ENCODE measurements at places on chromosomes 3 and 15. TPM values are rescaled to one million over a fixed set of nuclear protein-coding genes. Genes with fewer than 3 reads are reported as not detected.

DNA sequence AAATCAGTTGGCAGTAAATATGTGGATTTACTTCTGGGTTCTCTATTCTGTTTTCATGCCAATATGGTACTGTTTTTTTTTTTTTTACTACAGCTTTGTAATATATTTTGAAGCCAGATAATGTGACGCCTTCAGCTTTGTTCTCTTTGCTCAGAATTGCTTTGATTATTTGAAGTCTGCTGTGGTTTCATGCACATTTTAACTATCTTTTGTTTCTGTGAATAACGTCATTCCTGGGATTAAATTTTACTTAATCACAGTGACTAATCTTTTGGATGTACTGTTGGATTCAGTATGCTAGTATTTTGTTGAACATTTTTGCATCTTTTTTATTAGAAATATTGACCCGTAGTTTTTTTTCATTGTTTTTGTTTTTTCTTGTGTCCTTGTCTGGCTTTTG, 576.5 kb downstream of the ZNF385D start:
- peak; percentile 84 for DNase-seq

GRCh38 chr3:156264771-156265170, 144.4 kb downstream of the KCNAB1 start:
- DNase-seq: peak; percentile 27

GRCh38 chr3:46917257-46917656, 39.7 kb downstream of the PTH1R start:
- DNase-seq: no peak

GRCh38 chr3:31295150-31295765, 237.5 kb upstream of the STT3B start:
- no peak for DNase-seq

DNA sequence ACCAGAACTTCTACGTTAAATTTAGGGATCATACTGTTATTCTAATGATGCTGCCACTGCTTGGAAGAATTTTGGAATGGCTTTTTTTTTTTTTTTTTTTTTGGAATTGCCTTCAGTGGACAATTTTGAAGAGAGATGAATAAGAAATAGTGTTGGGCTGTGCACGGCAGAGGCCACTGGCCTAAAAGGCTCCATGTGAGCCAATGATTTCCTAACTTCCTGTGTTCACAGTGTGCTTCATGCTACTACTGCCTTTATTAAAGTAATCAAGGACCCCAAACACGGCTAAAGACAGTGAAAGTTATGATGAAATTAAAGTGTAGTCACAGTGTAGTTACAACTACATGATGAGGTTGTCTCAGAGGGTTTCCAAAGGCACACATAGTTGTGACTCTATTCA, 100.8 kb upstream of the TNFAIP8L3 start:
- DNase-seq: peak; percentile 38

GRCh38 chr15:32668942-32669341, 27.4 kb downstream of the SCG5 start:
- no peak for DNase-seq

- no peak for DNase-seq
Observed at GRCh38 chr3:65026151-65026550, 338.4 kb upstream of the ADAMTS9 start.

DNA sequence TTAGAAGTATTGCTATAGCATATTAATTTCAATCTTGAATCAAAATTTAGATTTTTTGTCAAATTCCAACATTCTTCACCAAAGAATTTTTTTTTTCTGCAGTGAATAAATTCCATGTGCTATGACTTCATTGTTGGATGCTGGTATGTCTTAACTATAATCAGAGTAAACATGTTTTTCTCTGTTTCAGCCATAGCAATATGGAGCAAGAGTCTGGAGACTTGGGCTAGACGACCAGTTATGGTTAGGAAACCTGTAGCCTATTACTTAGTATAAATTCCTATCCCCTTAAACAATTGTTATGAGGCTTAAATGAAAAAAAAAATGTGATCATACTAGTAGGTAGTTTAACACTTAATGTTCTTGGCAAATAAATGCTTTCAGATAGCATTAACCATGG, 431.9 kb upstream of the FRG2C start:
- DNase-seq: no peak

GRCh38 chr3:150697646-150698045, 6.1 kb downstream of the ERICH6 start:
- DNase-seq: peak; percentile 9

DNA sequence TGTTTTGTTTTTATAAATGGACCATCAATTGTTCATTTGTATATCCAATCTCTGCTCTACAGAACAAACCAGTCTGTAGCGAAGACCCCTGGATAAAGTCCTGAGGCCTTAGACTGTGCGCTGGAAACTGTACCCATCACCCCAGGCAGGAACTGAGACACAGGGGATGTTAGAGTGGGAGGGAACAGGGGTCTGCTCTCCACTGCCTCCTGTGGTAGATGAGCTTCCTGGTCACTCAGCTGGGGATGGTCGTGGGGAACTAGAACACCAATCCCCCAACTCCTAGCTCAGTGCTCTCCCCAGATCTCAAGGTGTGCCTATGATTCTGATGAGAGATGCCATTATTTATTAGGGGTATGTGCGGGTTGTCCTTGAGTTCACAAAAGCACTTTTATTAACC, 340.2 kb upstream of the IGF1R start:
- no peak for DNase-seq

GRCh38 chr15:72782274-72783003, 1.1 kb downstream of the ADPGK start:
- no peak for DNase-seq

GRCh38 chr15:99102332-99103235, 2.3 kb upstream of the SYNM start:
- no peak for DNase-seq

PLSCR5 gene
- not detected for total RNA-seq

ARPP21 gene
- total RNA-seq: 0.90 TPM

BCHE gene
- total RNA-seq: 5.7 TPM

IGDCC3 gene
- 0.25 TPM for total RNA-seq

EPHA3 gene
- total RNA-seq: 0.98 TPM
